MV-4-11 (cell line): ENCODE measurements at places on chromosomes 16 and 17.

- peak; percentile 14 for DNase-seq
Measured at GRCh38 chr17:951325-952132, 28.0 kb downstream of the NXN start.

DNA sequence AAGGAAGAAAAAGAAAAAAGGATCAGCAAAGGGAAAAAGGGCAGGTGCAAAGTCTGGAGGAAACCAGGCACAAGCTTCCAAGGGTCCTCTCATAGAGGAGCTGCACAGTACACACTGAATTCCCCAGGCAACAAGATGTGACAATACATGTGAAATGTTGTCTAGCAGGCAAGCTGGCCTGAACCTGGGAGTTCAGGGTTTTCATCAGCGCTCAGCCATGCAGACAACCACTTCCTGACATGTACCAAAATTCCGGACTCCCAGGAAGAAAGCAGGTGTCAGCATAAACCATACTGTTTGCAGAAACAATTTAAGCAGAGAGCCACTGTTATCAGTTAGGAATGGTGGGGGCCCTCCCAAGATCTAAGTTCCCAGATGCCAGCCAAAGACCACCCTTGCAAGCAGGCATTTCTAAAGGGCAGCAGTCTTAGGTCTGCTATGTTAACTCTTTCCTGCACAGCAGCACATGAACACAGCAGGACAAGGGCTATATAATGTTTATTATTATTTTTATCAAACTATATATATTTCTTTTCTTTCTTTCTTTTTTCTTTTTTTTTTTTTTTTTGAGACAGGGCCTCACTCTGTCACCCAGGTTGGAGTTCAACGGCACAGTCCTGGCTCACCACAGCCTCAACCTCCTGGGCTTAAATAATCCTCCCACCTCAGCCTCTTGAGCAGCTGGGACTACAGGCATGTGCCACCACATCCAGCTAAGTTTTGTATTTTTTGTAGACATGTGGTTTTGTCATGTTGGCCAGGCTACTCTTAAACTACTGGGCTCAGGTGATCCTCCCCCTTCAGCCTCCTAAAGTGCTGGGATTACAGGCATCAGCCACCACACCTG is 10.1 kb downstream of the TK2 start:
- DNase-seq: no peak

GRCh38 chr17:48110761-48111160 is 3.2 kb downstream of the SNX11 start:
- DNase-seq: no peak

GRCh38 chr17:6255322-6255721 is 179.6 kb downstream of the AIPL1 start:
- DNase-seq: no peak

DNA sequence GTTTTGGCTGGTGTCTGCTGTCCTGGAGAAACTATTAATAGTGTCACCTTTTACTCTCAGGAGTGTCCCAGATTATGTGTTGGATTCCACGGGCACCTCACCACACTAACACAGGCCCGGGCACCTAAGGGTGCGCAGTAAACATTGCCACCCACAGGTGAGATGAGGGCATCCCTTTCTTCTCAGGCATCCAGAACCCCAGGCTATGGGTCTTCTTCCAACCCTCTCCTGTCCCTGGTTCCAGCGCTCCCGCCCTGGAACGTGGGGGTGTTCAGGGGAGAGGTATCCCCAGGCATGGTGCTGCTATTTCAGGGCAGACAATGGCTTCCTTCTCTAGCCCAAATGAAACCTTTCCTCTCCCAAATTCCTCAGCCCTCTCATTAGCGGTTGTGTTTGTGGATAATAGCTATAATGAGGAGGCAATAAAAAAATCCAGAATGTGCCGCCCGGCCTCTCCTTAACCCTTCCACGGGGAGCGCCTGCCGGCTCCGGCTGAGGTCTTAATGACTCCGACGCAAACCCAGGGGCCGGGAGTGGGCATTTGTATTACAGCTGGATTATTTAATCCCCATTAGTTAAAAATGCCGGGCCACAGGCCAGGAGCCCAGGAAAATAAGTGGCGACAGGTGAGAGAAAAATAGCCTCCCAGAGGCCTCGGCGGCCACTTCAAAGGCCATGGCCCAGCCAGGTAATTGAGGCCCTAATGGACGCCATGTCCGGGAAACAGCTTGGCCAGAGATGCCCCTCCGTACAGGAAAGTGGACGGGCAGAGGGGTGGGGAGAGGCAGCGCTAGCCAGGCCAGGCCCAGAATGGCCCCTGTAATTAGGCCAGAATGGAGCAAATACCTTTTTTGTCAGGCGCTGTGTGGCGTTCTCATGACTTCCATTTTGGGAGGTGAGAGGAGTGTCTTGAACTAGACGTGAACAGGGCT is 102.8 kb downstream of the IRX5 start:
- DNase-seq: no peak

DNA sequence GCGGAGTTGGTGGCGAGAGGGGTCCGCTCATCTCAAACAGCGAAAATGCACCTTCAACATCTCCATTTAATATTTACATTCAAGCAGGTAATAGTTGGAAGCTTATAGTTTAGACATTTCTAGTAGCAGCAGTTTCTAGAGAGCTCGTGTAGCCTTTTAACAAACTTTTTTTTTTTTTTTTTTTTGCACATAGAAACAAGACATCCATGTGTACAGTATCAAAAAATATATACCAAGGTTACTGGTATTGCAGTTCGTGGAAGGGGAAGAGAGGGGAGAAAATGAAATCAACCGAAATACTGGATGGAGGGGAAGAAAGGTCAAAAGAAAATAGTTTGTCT is 6.2 kb downstream of the CBX4 start:
- DNase-seq: no peak

DNA sequence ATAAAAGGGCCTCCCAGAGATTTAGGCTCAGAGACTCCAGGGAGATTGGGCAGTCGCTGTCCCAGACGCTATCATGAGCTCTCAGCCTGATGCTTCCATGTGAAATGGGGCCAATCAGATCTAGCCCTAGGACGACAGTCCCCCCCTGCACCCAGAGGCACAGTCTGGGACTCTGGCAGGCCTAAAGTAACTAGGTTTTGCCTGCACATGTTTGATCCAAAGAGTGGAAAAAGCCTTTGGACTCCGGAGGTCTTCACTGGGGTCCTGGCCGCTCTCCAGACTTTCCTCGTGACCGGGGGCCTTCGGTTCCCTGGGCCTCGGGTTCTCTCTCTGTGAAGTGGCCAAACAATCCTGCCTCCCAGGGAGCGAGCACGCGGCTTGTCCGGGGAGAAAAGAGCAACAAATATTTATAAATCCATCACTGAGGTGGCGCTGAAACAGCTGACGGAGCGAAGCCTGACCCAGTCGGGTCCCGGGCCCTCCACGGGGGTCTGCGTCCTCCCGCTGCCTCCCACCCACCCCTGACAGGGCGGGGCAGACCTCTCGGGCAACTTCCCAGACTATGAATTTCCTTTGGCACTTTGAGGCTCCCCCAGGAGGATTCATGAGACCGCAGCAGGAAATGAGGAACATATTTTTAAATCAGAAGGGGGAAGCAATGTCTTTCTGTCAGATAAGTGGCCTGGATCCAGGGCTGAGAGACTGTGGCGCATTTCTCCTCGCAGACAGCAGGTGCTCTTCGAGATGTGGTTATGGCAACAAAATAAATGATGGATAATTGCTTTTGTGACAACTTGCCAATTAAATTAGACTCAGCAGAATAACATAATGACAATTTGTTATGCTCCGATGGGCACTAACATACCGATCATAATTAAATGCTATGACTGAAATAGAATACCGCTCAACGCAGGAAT is 38.9 kb downstream of the MRPS23 start:
- peak; percentile 77 for DNase-seq

GRCh38 chr17:81456091-81456490 is 56.5 kb downstream of the ACTG1 start:
- DNase-seq: no peak

DNA sequence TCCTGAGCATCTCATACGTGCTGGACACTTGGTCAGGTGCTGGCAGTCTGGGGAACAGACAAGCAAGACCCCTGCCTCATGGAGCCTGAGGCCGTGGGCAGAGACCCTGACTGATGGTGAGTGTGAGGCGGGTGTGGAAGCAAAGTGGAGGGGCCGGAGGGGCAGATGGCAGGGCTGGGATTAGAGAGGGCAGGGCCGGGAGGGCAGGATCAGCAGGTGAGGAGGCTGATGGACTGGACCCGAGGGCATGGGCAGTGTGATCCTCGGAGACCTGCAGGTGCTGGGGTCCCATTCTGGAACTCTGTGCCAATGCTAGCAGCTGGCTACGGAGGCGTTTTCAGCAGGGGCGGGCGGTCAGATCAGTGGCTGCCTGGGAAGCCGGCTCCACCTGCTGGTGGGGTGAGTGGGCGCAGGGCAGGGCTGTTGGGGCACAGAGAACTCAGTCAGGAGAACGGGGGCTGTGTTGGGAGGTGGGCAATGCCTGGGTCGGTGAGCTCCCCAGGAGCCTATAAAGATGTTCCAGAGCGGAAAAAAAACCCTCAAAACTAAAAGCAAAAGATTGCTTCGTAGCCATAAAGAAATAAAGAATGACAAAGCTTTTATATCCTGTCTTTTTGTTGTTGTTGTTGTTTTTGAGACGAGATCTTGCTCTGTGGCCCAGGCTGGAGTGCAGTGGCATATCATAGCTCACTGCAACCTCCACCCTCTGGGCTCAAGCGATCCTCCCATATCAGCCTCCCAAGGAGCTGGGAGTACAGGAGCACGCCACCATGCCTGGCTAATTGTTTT is 8.9 kb upstream of the C16orf74 start:
- peak; percentile 56 for DNase-seq

GRCh38 chr17:76314392-76315227 is 6.5 kb upstream of the QRICH2 start:
- no peak for DNase-seq
